ENCODE measurements at places on chromosomes 5 and 9. TPM values are rescaled to one million over a fixed set of nuclear protein-coding genes. Genes with fewer than 3 reads are reported as not detected.

Gene SPINK13
- total RNA-seq = not detected

Gene IFNA2
- not detected for total RNA-seq

Gene SAXO1
- not detected for total RNA-seq

Gene F2RL1
- total RNA-seq = 30.0 TPM

Gene IL33
- total RNA-seq = 11.8 TPM

Gene CNTFR
- total RNA-seq = not detected

Gene PCDHGA7
- 1.3 TPM for total RNA-seq

Gene CA9
- total RNA-seq = not detected

Gene ANKRD20A1
- total RNA-seq = 1.7 TPM

Gene TXNDC8
- not detected for total RNA-seq

Gene NR2F1-AS1
- 18.4 TPM for total RNA-seq

Gene PDLIM4
- total RNA-seq = 31.0 TPM

Gene SLC2A6
- total RNA-seq = 42.1 TPM

Gene CACNA1B
- 0.09 TPM for total RNA-seq

Gene ANKRD55
- 3.2 TPM for total RNA-seq

Gene PCDHA9
- total RNA-seq = under 0.01 TPM

Gene CARTPT
- total RNA-seq = not detected

Gene FAM151B
- 2.6 TPM for total RNA-seq

Gene WWC1
- total RNA-seq = 26.2 TPM

Gene LVRN
- total RNA-seq = 0.17 TPM

Gene CCNO
- total RNA-seq = not detected

Gene OLFM1
- total RNA-seq = 17.2 TPM

Gene PURA
- total RNA-seq = 7.8 TPM

Gene CER1
- not detected for total RNA-seq

Gene PFN3
- total RNA-seq = not detected

Gene ZNF454
- total RNA-seq = 1.0 TPM

Gene CPLANE1
- 19.7 TPM for total RNA-seq

Gene AK1
- total RNA-seq = 42.2 TPM

Gene MCIDAS
- total RNA-seq = not detected
